ENCODE measurements at places on chromosomes 1 and 21. TPM values are rescaled to one million over a fixed set of nuclear protein-coding genes. Genes with fewer than 3 reads are reported as not detected.

RPE65 gene
- 0.16 TPM for total RNA-seq

C1orf116 gene
- total RNA-seq = not detected

- DNase-seq = no peak
Measured at GRCh38 chr1:246901874-246902273, 29.9 kb downstream of the AHCTF1 start.

AIDA gene
- total RNA-seq = 37.0 TPM

F5 gene
- total RNA-seq = under 0.01 TPM

CHIA gene
- not detected for total RNA-seq

GRCh38 chr1:115123116-115123515 is 33.8 kb upstream of the TSPAN2 start:
- DNase-seq = no peak

- no peak for DNase-seq
Measured at GRCh38 chr1:150221552-150221951, 14.4 kb downstream of the ANP32E start.

- no peak for DNase-seq
Measured at GRCh38 chr1:233719655-233720341, 105.9 kb downstream of the KCNK1 start.

WDR64 gene
- not detected for total RNA-seq

GRCh38 chr1:30465096-30465495 is 258.3 kb downstream of the MATN1 start:
- DNase-seq = no peak

LCK gene
- not detected for total RNA-seq

DNA sequence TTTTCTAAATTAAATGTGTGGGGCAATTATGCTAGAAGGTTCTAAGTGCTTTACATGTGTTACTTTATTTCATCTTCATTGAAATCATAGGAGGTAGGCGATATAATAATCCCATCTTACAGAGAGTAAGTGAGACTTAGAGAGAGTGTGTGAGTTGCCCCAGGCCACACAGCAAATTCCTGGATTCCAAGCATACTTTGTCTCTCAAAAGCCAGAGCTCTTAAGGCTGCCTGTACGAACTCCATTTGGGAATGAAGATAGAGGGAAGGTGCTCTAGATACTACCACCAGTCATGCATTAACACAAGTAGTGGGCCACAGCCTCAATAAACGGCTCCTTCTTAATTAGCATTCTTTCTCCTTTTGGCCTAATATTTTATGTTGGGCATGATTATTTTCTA is 170.1 kb downstream of the SIPA1L2 start:
- no peak for DNase-seq

DNA sequence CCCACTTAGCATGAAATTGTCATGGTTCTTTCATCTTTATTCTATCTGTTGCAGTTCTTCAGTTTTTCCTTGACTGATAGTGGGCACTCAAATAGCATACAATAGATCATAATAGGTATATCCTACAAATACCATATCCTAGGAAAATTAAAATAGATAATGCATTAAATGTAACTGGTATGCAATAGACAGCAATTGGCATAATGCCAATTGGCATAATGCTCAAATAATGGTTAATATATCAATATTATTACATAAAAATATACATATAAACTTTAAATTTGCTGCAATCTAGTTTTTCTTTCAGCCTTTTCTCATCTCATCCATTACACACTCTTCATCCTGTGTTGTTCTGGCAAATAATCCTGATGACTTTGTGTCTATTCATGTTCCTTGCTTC is 814.6 kb upstream of the TMPRSS15 start:
- DNase-seq = no peak

OR2T8 gene
- total RNA-seq = not detected

- DNase-seq = no peak
Measured at GRCh38 chr21:14755086-14755485, 209.0 kb upstream of the SAMSN1 start.

SELL gene
- 0.47 TPM for total RNA-seq

PRELP gene
- total RNA-seq = 0.16 TPM

- no peak for DNase-seq
Measured at GRCh38 chr1:41414296-41414695, 53.1 kb downstream of the FOXO6 start.

DNA sequence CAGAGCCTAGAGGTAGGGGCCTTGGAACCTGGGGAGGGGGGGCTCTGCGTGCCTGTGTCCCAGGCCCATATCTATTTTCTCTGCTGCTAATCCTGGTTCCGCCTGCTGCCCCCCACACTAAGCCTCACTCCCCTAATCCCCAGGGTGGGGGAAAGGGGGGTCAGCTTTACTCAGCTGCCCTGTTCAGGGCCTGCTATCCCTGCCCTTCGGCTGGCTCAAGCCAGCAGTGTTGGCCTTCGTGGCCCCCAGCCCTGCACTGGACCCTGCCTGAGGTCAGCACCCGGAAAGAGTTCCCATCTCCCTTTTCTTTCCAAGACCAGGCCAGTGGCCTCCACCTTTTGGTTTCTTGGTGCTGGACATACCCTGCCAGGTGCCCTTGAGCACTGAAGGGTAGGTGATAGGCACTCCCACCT is 8.4 kb downstream of the ZBTB7B start:
- DNase-seq = no peak

TMEM269 gene
- 0.47 TPM for total RNA-seq

DNA sequence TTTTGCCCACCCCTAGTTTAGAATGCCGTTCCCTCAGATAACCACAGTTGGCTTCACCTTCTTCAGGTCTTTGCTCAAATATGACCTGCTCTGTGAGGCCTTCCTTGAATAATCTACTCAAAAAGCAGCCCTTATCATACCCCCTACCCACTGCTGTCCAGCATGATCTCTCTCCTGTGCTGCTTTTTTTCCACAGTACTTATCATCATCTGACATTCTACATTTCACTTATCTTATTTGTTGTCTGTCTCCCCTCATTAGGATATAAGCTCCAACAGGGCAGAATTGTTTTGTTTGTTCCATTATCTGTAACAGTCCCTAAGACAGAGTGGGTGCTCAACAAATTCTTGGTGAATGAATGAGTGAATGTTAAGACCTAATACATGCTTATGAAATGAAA is 18.1 kb downstream of the USP24 start:
- DNase-seq = no peak

DNA sequence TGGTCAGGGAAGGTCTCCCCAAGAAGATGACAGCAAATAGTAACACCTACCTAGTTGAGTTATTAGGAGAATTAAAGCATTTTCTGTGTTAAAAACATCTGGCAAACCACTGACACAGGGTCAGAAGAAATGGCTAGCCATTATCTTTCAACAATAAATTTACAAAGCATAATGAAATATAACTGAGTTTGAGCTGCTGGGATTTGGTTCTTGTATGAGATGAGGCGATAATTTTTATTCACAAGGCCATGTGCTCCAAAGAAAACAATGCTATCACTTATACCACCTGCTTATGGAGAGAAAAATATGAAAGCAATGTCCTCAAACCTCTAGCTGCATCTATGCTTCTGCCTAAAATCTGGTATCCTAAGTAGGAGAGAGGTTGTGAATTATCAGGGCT is 202.3 kb downstream of the CRB1 start:
- DNase-seq = no peak

- no peak for DNase-seq
Measured at GRCh38 chr1:97144527-97144926, 422.9 kb downstream of the PTBP2 start.

S100A1 gene
- 0.47 TPM for total RNA-seq

GRCh38 chr1:75341537-75341936 is 207.3 kb downstream of the LHX8 start:
- no peak for DNase-seq

DNA sequence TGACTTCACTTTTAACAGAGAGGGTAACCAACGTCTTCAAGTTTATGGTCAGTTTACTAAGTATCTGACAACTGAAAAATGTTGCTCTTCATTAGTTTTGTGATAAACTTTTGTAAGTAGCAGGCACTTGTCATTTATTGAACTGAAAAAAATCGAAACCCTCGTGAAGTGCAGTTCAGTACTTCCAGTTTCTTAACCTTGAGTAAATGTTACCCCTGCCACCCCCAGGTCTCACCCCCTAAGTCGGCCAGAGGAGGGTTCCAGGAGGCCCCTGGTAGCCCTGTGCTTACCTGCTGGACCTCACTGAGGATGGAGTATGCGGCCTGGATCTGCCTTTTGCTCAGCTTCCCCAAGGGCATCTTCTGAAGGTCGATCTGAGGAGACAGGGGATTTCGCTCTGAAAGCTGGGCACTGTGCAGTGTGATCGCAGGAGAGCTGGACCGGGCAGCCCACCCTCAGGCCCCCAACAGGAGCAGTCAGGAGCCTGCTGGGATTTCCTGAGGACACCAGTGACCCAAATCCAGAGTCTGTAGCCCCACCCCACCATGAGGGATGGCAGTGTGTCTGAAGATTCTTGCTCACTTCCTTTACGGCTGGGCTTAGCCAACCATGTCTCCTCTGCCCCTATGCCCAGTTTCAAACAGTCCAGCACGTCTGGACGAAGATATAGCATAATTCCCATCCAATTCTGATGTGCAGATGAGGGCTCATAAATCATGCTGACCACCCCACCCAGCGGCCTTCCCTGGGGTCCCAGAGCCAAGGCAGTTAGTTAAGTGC is 37.6 kb downstream of the PARP1 start:
- no peak for DNase-seq

GRCh38 chr1:115430441-115431158 is 92.6 kb upstream of the NGF start:
- DNase-seq = no peak

DNA sequence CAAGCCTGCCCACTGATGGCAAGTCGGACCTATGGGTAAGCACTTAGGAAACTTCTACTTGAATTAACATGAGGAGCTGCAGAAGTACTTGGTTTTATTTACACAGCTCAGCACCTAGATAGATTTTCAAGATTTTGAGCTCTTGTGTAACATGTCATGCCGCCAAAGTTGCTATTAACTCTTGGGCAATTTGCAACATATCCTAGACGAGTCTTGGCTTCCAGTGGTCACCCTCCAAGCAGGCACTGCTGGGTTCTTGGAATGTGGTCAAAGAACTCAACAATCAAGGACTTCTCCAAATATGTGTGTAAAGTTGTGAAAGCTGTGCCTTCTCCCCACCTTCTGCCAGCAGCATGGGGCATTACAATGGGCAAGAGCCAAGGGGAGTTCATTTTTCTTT is 17.8 kb upstream of the GUCA2B start:
- no peak for DNase-seq

C4BPA gene
- total RNA-seq = not detected

SFN gene
- total RNA-seq = not detected

C1orf141 gene
- not detected for total RNA-seq

DNA sequence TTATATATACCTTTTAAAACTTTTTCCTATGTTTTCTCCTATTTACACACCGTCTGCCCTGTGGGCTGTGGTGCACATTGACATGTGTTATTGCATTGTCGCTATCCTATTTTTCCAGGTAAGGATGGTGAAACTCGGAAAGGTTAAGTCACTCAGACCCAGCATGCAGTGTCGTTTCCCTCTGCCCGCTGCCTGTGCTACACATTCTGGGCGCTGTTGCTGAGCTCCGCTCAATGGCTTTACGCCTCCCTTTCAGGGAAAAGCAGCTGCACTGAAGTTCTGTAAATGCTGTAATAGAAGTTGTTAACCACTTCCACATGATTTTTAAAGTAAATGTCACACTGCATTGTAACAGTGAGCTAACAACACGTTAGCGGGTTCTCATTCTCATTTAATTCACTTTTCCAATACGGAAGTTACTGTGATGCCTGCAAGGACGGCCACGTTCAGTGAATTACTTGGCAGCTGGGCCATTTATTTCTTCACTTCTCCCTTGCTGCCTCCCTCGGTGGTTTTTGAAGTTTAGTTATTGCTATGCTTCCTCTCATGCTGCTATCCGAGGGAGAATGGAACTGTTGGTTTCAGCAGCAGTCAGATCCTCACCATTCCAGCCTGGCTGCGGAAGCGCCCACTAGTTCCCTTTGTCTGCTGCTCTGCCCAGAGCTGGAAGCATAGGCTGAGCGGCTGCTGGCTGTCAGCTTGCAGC is 288.7 kb downstream of the SPATA17 start:
- DNase-seq = peak; percentile 15

MOV10 gene
- total RNA-seq = 3.7 TPM

PRKAA2 gene
- 35.2 TPM for total RNA-seq

GRCh38 chr1:197526736-197527371 is 248.4 kb downstream of the DENND1B start:
- no peak for DNase-seq

- DNase-seq = no peak
Measured at GRCh38 chr1:69195136-69195535, 372.6 kb upstream of the LRRC7 start.

DNA sequence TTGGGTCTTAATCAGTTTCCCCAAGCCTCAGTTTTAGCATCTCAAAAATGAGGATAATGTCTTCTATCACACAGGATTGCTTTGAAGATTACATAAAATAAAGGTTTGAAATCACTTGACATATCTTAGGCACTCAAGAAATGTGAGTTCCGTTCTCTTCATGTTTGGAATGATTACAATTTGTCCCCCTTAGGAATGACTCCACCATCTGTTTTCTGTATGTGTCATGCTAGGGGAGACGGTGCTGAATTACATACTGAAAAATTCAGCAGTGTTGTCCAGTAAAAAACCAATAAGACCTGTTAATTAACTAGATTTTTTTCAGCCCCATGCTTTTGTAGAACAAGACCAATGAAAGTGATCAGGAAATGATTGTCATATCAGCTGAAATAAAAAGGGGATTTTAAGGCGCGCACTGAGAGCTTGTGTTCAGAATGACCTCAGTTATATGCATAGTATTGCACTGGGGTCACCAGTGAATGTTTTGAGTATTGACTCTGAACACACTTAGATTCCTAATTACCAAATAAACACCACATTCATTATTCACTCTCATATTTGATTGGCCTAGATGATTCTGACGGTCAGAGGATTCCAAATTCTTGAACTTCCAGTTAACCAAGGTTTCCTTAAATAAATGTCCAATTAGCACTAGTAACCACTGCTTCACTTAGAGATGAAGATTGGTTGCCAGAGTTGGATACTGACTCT is 114.5 kb upstream of the KCNK2 start:
- no peak for DNase-seq

GRCh38 chr1:180219776-180220175 is 10.3 kb upstream of the LHX4 start:
- no peak for DNase-seq

GRCh38 chr1:28482138-28482537 is 23.7 kb upstream of the RCC1 start:
- no peak for DNase-seq

DNA sequence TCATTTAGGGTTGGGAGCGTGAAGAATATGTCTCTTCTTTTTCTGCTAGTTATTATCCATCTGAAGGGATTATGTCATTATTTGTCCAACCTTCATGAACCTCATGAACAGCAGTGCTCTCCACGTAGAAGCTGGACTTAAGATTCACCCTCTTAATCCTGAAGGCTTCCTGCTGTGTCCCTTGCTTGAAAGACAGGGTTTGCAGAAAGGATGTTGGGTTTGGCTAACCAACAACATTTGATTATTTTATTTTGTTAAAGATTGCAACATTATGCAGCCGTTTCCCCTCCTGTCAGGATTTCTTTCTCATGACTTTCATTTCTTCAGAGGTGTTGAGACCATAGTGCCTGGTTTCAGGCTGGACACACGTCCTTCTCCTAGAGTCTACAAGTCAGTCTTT is 75.2 kb downstream of the NGF start:
- DNase-seq = no peak

- no peak for DNase-seq
Measured at GRCh38 chr1:224619209-224619608, 3.1 kb downstream of the CNIH3 start.

GRCh38 chr1:16631248-16632043 is 18.1 kb upstream of the NBPF1 start:
- DNase-seq = no peak

SPRR5 gene
- not detected for total RNA-seq

PRRC2C gene
- 34.2 TPM for total RNA-seq

GRCh38 chr1:93670141-93670540 is 11.5 kb downstream of the BCAR3 start:
- no peak for DNase-seq

GRCh38 chr1:95095833-95096217 is 21.3 kb upstream of the TLCD4 start:
- no peak for DNase-seq
